ENCODE measurements at places on chromosomes 1 and 21. TPM values are rescaled to one million over a fixed set of nuclear protein-coding genes. Genes with fewer than 3 reads are reported as not detected.

Gene RHD
- under 0.01 TPM for total RNA-seq

Gene PRRX1
- 101 TPM for total RNA-seq

Gene CRB1
- under 0.01 TPM for total RNA-seq

Gene ILF2
- 151 TPM for total RNA-seq

Gene SPATA45
- total RNA-seq = 1.1 TPM

Gene OR6N1
- not detected for total RNA-seq

Gene SH3GLB1
- 48.1 TPM for total RNA-seq

Gene CFHR1
- 0.19 TPM for total RNA-seq

Gene DYRK3
- total RNA-seq = 24.7 TPM

Gene TAS1R1
- total RNA-seq = not detected

Gene BMP8A
- 0.19 TPM for total RNA-seq

Gene KCTD3
- 50.6 TPM for total RNA-seq

Gene IVL
- not detected for total RNA-seq

Gene ARMH1
- total RNA-seq = 0.28 TPM

Gene DMRTA2
- total RNA-seq = not detected

Gene FMO5
- 0.19 TPM for total RNA-seq

Gene ACTA1
- not detected for total RNA-seq

Gene NBPF11
- 3.9 TPM for total RNA-seq

Gene RXFP4
- total RNA-seq = under 0.01 TPM

Gene NID1
- 96.4 TPM for total RNA-seq

Gene TRAF3IP3
- not detected for total RNA-seq

Gene EDARADD
- 0.19 TPM for total RNA-seq

Gene SPRR2A
- total RNA-seq = not detected

Gene RNF207
- total RNA-seq = 13.0 TPM

Gene SLAMF8
- not detected for total RNA-seq

Gene CAMK1G
- 0.77 TPM for total RNA-seq

Gene TCP10L
- total RNA-seq = 0.19 TPM
